ENCODE measurements at places on chromosomes 11 and 22.

DNA sequence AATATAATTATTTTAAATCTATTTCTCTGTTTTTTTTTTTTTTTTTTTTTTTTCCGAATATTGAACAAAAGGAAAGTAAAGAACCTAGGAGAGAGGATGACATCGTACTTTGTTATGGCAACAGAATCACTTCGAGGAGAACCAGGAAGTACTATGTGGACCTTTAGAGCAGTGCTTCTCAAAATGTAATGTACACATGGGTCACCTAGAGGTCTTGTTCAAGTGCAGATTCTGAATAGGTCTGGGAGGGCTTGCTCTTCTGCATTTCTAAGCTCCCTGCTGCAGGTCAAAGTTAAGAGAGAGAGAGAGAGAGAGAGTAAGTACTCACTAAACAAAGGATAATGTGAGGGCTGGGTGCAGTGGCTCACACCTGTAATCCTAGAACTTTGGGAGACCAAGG, 419.5 kb upstream of the TENM4 start:
- no peak for DNase-seq

GRCh38 chr11:116976941-116977570, 121.2 kb downstream of the SIK3 start:
- no peak for DNase-seq

GRCh38 chr11:124329787-124330478, 9.9 kb upstream of the OR8D2 start:
- DNase-seq, result no peak

- no peak for DNase-seq
Measured at GRCh38 chr22:48089601-48090331, 1327.3 kb downstream of the TBC1D22A start.

DNA sequence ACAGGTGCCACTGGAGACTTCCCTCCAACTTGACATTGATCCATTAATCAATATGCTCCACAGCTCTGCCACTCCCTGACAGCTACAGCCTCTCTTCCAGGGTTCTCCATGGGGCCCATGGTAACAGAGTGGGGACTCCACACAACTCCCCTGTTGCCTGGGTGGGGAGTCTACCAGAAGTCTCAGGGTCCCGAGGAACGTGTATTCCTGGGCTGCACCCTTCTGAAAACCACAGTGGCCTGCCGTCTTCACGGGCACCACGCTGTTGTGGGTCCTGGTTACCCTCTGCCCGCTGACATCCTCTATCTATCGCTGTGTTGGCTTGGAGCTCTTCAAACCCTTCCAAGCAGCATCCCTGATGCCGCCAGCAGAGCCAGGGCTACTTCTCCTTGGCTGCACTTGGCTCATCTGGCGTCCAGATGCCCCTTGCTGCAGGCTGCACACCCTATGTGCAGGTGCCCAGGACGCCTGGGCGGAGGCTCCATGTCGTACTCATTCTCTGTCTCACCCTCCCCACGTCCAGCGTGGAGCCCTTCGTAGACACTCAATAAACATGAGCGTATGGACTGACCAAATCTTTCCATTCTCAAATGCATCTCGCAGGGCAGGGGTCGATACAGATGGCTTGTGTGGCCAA, 1341.8 kb downstream of the TBC1D22A start:
- no peak for DNase-seq

DNA sequence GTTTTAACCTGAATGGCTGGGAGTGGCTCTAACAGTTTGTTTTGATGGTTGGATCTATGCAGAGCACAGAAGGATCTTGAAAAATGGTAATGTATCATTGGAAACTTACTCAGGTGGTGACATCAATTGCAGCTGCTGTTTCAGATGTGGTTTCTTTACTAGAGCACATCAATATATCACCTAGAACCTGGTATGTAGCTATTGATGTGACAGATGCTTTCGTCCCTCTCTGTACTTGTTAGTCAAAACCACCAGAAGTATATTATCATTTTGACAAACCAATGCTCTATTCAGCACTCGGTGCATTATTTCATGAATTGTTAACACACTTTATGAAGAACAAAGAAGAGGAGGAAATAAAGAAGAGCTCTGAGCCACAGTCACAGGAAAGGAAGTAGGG, 26.6 kb upstream of the SCN3B start:
- no peak for DNase-seq

- DNase-seq, result no peak
Measured at GRCh38 chr11:113876074-113876797, 864 bp upstream of the USP28 start.

- no peak for DNase-seq
Measured at GRCh38 chr22:43001271-43002201, 13.4 kb downstream of the PACSIN2 start.

- no peak for DNase-seq
Measured at GRCh38 chr22:23062616-23063538, 7.4 kb upstream of the GNAZ start.

DNA sequence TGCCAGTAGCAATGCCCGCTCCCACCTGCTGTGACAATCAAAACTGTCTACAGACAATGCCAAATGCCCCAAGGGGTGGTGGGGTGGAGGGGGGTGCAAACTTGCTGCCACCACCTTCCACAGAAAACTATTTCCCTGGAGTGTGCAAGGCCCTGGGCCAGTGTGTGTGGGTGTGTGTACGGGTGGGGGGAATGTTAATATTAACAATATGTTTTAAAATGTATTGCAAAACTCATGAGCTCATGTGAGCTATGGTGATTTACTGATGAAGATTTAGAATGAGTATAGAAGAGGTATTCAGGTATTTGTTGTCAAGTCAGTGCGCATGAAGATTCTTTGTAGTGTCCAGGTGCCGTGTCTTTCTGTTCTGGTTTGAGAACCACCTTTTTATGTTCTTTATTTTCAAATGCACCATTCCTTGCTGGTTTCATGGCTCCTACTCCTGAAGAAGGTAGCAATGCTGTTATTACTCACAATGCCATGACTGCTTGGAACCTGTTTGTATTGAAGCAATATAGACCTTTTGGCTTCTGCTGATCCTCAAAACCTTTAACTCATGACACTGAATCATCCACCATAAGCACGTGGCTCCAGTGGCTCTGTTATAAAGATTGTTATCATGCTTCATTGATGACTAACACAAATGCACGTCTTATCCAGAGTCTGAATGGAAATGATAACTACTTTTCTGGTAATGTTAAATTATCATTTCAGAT, 29.9 kb upstream of the AQP11 start:
- DNase-seq, result no peak

DNA sequence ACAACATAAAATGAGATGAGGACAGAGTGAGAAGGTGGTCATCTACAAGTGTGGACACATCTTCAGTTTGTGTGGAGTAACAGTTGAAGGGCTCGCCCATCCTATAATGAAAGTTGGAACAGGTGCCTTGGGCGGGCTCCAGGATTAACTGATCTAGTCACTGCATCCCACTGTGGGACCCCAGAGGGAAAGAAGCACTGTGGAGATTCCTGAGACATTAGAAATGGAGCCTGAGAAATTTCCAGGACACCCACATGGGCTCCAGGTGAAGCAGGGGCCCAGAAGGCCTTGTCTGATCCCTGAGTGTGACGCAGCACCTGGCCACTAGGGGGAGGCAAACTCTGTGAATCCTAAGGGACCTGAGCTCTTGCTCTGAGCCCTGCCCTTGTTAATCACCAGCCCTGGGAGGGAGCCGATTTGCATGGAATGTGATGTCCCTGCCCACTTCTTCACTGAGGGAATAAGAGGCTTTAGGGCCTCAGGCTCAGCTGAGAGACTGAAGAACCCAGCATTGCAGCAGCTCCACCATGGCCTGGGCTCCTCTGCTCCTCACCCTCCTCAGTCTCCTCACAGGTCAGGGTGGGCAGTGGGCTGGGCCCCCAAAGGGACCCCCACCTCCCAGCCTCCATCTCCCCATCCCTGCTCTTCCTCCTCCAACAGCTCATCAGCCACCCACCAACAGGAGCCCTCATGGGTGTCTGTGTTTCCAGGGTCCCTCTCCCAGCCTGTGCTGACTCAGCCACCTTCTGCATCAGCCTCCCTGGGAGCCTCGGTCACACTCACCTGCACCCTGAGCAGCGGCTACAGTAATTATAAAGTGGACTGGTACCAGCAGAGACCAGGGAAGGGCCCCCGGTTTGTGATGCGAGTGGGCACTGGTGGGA, 98.4 kb downstream of the VPREB1 start:
- DNase-seq, result peak; percentile 52

DNA sequence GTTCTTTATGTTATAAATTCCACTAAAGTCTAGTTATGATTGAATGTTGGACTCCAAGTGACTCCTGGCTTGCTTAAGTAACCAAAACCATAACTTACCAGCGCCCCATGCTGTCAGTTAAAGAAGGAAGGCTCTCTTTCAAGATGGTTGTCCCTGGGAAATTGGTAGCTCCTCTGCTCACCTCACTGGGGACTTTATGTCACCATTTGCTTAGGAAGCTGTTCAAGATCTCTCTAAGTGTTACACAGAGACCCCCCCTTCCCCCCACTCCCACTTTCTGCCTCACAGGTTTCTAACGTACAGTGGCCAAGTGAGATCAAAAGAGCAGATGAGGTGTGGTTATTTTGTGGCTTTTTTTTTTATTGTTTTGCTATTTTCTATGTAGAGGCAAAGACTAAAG, 301.8 kb downstream of the AASDHPPT start:
- DNase-seq, result no peak

DNA sequence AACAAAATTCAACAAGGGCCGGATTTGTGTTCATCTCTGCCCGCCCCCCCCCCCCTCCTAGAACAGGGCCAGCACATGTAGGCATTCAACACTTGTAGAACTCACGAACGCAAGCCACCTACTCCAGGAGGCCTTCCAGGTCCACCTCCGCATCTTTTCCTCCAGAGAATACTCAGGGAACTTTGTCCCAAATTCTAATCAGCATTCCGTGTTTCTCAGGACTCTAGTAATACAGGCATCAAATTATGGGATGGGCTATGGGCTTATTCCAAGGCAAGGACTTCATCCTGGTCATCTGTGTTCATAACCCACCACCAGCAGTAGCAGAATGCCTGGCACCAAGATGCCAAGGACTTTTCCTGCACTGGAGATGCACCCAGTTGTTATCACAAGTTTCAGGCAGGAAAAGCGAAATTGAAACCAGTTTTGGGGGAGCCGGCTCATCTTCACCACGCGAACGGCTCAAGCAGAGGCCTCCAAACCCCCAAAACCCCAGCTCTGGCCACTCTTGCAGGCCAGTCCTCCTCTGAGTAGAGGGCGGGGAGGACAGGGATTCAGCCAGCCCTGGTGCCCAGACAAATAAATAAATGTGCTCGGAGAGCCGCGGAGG, 462 bp downstream of the UBE2L6 start:
- no peak for DNase-seq

- no peak for DNase-seq
Measured at GRCh38 chr11:27553186-27553585, 46.6 kb upstream of the LIN7C start.

GRCh38 chr11:119335091-119335654, 846 bp downstream of the RNF26 start:
- DNase-seq, result no peak

GRCh38 chr22:50548040-50548920, 2.6 kb downstream of the KLHDC7B start:
- DNase-seq, result peak; percentile 52

GRCh38 chr11:74754507-74755252, 6.0 kb downstream of the RNF169 start:
- DNase-seq, result no peak

DNA sequence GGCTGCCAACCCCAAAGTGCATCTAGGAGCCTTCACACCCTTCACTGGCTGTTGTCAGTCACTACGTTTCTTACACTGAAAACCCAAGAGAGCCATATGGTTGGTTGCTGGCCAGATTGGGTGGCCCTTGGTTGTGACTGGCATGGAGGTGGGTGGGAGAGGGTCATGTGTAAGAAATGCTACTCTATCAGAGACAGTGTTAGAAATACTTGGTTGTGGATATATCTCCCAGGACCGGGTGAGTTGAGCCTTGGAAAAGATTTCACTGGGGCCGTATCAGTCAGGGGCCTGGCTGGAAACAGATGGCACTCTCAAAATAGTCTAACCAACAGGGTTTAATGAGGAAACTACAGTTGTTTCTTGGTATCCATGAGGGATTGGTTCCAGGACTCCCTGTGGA, 15.2 kb downstream of the ENDOD1 start:
- DNase-seq, result no peak

DNA sequence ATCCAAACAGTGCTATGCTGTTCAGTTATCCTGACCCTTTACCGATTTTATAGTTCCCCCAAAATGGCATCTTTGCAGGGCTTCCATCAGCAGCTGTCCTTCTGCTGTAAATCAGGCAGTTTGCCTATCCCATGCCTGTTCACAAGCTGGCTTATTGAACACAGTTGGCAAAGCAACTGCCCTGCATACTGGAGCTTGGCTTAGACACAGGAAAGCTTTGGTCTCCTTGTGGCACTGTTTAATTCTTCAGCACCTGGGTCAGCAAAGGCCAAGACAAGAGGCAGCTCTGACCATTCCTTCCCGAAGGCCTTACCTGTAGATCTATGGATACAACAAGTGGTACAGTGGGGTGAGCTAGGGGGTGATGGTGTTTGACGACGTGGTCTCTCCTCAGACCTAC, 32.2 kb downstream of the TSPAN18 start:
- no peak for DNase-seq

- no peak for DNase-seq
Measured at GRCh38 chr11:64712430-64713015, 10.5 kb downstream of the NRXN2 start.

DNA sequence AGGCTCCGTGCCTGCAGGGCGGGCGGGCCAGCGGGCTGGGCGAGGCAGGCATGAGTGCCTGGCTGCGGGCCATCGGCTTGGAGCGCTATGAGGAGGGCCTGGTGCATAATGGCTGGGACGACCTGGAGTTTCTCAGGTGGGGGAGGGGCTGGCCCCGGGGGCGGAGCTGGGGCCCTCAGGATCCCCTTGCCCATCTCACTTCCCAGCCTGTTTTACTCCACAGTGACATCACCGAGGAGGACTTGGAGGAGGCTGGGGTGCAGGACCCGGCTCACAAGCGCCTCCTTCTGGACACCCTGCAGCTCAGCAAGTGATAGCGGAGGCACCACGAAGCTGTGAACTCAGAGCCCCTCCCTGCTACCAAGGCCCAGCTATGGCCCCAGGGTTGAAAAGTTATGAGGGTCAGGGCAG, 5.9 kb downstream of the PHOX2A start:
- peak; percentile 23 for DNase-seq

DNA sequence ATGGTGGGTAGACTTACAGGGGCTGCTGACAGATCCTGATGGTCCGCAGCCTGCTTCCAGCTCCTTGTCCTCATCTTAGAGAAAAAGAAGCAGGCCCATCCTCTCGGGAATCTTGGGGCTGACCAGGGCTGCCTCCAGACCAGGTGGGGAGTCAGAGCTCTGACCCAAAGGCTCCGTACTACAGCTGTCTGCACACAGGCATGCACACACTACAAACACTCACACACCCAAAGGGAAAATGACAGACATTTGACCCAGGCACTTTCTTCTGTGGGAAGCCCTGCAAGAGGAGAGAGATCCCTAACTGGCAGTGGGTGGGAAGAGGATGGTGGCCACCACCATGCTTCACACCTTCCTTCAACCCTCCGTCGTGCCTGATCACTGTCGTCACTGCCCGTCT, 46.9 kb upstream of the MYOD1 start:
- DNase-seq, result no peak

DNA sequence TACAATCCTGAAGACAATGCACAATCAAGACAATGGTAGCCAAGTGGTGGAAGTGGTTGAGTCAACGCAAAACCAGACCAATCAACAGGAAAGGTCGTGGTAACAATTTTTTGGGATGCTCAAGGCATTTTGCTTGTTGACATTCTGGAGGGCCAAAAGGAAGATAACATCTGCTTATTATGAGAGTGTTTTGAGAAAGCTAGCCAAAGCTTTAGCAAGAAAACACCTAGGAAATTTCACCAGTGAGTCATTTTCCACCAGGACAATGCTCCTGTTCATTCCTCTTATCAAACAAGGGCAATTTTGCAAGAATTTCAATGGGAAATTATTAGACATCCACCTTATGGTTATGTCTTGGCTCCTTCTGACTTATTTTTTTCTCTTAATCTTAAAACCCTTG, 1932.2 kb upstream of the RAG2 start:
- no peak for DNase-seq

All from effector CD4-positive, alpha-beta T cell (primary cell).